ENCODE measurements at places on chromosomes 11 and 22.

DNA sequence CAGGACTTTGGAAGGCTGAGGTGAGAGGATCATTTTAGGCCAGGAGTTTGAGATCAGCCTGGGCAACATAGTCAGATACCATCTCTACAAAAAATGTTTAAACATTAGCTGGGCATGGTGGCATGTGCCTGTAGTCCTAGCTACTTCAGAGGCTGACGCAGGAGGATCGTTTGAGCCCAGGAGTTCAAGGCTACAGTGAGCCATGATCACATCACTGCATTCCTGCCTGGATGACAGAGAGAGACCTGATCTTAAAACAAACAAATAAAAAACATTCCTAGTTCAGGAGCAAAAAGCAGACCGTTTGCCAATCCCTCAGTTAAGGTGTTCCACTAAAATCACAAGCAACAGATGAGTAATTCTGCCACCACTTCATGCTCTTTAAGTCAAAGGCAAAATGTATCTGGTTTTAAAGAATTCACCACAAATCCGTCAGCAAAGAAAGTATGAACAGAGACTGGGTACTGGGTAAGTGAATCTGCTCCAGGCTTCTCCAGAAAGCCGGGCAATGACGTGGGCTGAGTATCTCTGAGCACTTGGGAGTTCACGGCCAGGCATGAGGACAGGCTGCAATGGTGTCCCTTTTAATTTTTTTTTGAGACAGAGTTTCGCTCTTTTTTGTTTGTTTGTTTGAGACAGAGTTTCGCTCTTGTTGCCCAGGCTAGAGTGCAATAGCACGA, 19.5 kb downstream of the CLTCL1 start:
- no peak for DNase-seq

DNA sequence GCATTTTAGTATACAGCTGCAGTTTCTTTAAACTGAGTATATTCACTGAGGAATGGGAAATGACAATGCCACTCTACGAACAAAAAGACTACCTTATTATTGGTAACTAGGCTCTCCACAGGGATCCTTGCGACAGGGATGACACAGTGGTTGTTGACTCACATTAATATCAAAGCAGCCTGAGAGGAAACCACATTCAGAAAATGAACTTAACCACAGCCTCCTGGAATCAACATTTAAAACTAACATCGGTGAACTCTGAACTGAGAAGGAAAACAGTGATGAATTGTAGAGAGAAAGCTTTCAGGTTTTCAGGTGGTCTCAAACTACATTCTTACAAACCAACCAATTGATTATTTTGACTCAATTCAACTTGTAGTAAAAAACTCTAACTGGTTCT, 90.3 kb upstream of the MTMR2 start:
- no peak for DNase-seq

DNA sequence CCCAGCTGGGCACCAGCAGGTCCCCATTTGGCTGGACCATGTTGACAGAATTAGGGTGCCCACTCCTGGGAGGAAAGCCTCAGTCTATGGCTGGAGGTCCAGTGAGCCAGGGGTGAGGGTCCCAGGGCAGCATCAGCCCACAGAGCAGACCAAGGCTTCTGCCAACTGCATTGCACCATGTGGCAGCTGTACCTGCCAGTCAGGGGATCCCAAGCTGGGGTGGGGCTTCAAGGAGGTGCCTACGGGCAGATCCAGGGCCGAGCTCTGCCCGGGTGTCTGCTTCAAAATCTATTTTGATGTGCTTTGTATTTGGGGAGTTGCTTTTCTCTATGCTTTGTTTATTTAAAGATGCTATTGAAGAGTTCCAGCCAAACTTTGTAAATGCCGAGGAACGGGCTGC, 10.4 kb downstream of the GP1BB start:
- no peak for DNase-seq

- DNase-seq, result no peak
Observed at GRCh38 chr11:28439403-28439802, 331.2 kb downstream of the METTL15 start.

DNA sequence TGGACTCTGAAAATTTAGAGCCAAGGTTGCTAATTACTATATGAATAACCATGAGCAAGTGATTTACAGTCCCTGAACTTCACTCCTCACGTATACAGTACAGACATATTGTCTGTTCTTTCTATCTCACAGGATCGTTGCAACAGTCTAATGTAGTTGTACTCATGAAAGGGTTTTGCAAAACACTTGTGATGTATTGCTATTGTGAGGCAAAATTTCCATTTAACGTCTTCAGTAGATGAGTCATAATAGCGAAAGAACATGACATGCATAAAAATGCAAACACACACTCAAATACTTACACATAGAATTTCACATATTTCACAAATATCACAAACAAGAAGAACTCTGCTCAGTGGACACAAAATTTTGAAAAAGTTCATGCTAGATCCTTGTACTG, 134.6 kb upstream of the TRPC6 start:
- no peak for DNase-seq

DNA sequence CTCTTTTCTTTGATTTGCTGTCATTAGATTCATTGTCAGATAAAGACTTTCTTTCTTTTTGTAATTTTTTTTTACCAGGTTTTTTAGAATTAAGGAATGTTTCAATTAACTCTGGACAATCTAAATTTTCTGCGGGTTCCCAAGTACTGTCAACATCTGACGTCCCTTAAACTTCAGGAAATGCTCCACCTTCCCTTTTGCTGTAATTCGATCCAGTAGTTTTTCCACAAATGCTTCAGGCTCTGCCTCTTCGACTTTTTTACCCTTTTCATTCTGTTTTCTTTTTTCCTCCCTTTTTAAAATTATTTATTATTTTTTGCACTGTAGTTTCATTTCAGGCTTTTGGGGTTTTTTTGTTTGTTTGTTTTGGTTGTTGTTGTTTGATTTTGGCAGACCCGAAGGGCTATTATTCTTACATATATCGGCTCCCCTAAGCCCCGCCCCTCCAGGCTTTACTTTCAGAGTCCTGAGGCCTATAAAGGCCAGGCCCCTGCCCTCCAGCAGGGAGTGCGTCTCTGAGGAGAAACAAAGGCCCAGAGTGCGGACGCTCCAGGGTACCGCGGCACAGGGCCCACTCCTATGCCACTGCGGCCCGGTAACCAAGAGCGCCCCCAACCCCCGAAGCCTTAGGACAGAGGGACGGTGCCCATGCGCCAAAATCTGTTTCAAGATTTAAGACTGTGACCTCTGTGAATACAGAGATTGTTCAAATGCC, 116.4 kb downstream of the TYR start:
- no peak for DNase-seq

DNA sequence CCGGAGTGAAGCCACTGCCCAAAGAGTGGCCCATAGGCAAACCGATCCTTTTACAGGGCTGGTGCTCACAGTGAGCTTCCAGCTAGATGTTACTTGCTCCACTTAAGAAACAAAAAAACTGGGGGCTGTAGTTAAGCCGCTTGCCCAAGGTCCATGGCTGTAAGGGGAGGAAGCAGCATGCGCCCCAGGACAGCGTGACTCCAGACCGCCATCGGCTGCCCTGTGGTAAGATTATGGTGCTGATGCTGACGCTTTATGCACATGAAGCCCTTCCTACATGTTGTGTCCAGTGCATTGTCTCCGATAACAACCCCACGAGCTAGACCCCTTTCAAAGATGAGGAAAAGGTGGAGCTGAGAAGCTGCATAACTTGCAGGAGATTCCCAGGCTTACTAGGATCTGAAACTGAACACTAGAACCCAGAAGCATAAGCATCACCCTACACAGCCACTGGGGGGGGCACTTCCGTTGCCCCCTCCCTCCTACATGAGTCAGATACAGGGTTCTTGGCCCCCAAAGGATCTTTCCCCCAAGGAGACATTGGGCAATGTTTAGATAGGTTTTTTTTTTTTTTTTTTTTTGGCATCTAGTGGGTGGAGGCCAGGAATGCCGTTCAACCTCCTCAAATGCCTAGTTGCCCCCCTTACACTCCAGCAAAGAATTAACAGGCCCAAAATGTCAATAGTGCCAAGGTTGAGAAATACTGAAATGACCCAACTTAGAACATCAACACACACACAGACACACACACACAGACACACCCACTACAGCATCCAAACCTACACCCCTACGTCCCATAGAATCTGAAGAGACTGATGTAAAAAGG, 53.9 kb downstream of the MN1 start:
- DNase-seq, result no peak

- DNase-seq, result no peak
Observed at GRCh38 chr11:824942-825341, 2.8 kb upstream of the CRACR2B start.

DNA sequence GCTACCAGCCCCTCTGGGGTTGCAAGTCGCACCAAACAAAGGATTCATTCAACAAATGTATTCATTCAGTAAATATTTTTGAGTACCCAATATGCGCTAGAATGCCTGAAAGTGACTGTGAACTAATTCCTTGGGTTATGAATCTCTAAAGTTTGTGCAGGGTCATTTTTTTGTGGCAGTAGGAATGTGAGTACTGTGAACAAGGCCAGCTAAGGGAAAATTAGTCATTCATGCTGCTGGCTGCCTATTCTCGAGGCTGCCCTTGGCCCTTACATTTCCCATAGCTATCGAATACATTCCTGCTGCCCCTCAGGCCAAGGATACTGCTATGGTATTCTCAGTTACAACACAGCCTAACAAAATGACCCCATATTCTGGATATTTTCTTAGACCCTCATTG, 141.6 kb downstream of the TRPC6 start:
- DNase-seq, result no peak

- DNase-seq, result no peak
Observed at GRCh38 chr11:114167771-114168448, 108.4 kb downstream of the ZBTB16 start.

DNA sequence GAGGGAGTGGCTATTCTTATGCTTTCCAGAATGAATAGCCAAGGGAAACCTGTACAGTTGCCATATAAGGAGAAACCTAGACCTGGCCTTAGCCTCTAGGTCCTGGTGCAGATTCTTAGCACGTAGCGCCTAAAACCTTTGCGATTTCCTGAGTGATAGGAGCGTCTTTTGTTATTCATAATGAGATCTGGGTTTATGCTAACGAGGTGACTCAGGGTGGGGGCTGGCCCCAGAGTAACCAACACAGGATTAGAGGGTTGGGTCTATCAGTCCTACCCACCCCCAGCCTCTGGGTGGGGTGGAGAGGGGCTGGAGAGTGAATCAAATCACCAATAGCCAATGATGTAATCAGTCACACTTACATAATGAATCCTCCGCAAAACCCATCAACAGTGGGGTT, 73.4 kb upstream of the PARVG start:
- DNase-seq, result no peak

DNA sequence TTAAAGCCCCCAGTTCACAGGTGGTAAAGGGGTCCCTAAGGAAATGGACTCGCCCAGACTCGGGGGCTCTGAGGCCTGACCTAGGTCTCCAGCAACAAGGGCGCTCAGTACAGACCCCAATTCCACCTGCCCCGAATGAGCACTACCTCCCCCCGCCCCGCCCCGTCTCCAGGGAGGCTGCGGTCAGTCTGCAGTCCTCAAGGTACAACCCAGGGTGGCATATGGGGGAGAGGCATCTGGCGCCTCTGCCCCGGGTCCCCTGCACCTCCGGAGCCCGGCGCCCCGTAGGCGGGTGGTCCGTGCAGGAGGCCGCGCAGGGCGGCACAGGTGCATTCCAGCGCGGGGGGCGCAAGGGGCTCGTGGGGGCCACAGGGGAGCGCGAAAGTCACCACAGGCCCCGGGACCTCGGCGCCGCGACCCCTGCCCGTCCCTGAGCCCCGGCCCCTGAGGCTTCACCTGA, 361 bp downstream of the CTSD start:
- DNase-seq, result no peak

DNA sequence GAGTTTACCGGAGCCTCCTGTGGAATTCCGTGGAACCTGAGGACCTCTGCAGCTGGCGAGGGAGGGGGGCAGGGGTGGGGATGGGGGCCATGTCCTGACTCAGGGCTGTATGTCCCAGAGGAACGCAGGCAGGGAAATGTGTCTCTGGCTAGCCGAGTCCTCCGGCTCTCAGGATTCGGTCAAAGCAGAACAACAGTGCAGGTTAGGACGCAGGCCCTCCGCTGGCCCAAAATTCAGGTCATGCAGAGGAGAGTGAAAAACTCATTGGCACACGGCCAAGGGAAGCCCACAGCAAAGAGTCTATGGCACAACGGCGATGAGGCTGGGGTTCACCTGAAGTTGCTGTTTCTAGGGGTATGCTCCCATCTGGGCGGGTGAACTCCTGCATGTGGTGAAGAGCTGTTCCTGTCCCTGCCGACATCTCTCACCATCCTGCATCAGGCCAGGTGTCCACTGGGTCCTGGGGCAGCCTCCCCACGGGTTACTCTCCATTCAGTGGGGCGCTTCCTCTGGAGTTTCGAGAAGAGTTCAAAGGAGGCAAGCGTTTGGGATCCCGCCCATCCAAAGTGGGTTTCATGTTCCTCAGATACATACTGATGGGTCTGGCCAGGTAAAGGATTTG, 1055.3 kb downstream of the BRD1 start:
- DNase-seq, result no peak

- DNase-seq, result no peak
Observed at GRCh38 chr22:44658311-44658953, 43.6 kb upstream of the PRR5 start.

GRCh38 chr11:104547996-104548661, 350.1 kb downstream of the CASP12 start:
- no peak for DNase-seq

- DNase-seq, result no peak
Observed at GRCh38 chr11:2790568-2790921, 90.8 kb upstream of the KCNQ1OT1 start.

DNA sequence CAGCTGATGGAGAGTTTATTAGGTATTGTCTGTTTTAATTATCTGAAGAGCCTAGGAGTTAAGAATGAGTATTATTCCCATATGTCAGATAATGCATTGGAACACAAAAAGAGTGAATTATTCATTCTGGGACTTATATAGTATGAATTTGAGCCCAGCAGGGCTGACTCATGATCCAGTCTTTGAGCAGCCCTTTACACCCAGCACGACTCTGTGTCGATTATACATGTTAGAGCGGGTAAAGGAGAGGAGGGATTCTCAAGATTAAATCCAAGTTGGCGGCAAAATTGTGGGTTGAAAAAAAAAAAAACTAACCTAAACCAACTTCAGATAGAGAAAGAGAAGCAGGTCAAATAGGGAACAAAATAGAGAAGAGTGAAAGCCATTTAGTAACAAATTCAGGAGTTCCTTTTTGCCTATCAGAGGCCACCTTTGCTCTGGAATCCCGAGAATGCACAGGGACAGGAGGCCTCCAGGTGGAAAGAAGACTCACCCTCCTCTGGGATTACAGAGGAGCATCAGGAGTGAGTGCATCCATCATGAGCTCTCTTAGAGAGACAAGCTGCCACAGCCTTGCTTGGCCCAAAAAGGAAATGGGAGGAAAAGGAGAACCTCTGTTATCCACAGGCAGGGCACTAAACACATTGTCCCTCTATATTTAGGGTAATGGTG, 3.1 kb downstream of the MRGPRX1 start:
- DNase-seq, result no peak

GRCh38 chr22:23796461-23796860, 9.7 kb downstream of the SMARCB1 start:
- no peak for DNase-seq

GRCh38 chr11:118892514-118892913, 8.8 kb downstream of the CXCR5 start:
- no peak for DNase-seq

All from esophagus squamous epithelium (tissue), 5 donors.